ENCODE measurements at places on chromosomes 12 and 14.

DNA sequence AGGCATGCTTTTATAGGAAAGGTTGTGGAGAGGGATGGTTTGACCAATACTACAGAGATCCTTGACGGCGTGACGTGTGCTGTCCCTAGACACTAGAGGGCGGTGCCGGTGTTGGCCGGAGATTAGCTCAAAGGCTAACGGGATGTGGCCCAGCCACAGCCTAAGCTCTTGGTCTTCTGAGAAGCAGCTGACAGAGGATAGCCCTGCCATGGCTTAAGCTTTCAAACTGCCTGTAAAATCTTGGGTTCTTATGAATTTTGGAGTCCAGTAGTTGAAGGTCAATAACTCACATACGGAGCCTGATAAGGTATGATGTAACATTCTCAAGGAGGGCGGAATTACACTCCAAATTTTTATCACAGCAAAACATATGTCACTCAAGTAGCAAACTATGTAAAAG is 515.7 kb upstream of the ATXN7L3B start:
- DNase-seq: peak; percentile 2

- no peak for DNase-seq
These were observed 32.0 kb downstream of the SSPN start for GRCh38 chr12:26227361-26227745.

- no peak for DNase-seq
These were observed 211.1 kb upstream of the RGS6 start for GRCh38 chr14:71720978-71721624.

DNA sequence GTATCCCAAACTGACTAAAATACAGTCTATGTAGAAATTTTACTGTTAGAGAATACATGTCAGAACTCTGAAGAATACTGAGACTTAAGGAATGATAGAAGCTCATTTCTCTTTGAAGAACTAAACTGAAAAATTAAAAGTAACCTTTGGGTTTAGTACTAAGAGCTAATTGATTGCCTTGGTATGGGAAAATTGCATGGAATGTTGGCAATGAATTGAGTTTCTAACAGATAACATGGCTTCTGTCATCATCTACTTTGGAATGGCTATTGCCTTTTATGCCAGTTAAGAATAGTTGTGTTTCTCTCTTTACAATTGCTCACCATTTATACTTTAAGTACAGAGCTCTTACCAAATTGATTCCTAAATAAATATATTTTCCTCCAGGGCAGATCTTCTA is 308.8 kb upstream of the SYT1 start:
- no peak for DNase-seq

DNA sequence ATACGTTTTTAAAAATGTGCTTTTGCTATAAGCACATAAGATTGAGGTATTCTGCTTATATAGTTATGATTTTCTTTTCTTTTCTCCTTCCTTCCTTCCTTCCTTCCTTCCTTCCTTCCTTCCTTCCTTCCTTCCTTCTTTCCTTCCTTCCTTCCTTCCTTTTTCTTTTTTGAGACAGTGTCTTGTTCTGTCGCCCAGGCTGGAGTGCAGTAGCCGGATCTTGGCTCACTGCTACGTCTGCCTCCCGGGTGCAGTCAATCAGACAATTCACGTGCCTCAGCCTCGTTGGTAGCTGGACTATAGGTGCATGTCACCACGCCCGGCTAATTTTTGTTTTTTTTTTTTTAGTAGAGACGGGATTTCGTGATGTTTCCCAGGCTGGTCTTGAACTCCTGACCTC is 5.8 kb downstream of the CFAP54 start:
- DNase-seq: no peak

DNA sequence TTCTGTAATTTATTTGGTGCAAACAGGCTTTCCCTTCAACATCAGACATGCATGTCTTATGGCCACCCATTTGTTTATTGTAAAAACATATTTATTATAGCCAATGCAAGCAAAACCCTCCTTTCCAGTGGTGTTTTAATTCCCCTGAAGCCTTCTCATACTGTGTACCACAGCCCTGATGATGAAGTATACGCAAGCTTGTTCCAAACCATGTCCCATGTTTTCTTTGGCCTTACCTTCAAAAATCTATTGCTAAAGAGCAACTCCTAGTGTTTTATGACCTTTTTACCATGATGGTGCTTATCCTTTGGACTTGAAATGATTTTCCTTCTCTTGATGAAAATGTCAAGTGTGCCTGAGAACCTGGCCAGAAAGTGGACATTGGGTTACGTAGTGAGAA is 85.9 kb upstream of the CCDC91 start:
- DNase-seq: no peak

GRCh38 chr12:121277374-121277759 is 19.1 kb downstream of the CAMKK2 start:
- no peak for DNase-seq

- no peak for DNase-seq
These were observed 61.9 kb downstream of the PAX9 start for GRCh38 chr14:36723530-36723929.

- no peak for DNase-seq
These were observed 24.7 kb downstream of the TMBIM6 start for GRCh38 chr12:49766115-49766455.

GRCh38 chr14:81797315-81797714 is 263.7 kb upstream of the SEL1L start:
- no peak for DNase-seq

DNA sequence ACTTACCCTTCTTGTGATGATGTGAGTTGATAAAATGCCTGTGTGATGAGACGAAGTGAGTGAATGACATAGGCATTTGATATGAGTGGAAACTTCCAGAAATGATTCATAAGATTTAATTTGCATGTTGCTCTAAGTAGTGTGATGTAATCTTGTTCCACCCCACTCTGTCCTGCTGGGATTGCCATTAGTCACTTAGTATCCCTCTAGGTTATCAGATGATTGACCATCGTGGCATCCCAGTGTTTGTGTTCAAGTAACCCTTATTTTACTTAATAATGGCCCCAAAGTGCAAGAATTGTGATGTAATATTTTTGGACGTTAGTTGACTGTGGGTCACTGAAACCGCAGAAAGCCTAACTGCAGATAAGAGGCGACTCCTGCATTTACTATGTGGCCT is 214.4 kb upstream of the DIO2 start:
- no peak for DNase-seq

DNA sequence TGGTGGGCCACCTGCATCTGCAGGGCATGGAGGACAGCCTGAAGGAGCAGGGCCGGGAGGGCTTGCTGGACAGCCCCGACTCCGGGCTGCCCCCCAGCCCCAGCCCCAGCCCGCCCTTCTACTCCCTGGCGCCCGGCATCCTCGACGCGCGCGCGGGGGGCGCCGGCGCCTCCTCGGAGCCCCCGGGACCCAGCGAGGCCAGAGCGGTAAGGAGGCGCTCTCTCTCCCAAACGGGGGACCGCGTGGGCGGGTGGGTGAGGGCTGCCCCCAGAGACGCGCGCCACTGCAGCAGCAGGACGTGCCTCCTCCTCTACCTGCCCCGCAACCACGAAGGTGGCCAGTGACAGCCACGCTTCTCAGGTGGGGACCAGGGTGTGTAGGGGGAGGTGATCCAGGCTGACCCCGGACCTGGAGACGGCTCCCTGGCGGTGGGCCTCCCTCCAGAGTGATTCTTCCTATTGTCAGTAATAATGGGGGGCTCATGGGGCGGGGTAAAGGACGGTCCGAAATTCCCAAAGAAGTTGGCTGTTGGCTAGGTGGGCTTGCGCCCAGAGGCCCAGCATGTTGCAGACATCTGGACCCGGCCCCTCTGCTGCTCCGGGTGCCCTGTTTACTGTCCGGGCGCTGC is 652 bp downstream of the RFLNA start:
- DNase-seq: no peak

GRCh38 chr14:106530423-106531107 is 1004.2 kb downstream of the TMEM121 start:
- DNase-seq: no peak

GRCh38 chr12:70635755-70636154 is 1.5 kb downstream of the PTPRB start:
- DNase-seq: no peak

DNA sequence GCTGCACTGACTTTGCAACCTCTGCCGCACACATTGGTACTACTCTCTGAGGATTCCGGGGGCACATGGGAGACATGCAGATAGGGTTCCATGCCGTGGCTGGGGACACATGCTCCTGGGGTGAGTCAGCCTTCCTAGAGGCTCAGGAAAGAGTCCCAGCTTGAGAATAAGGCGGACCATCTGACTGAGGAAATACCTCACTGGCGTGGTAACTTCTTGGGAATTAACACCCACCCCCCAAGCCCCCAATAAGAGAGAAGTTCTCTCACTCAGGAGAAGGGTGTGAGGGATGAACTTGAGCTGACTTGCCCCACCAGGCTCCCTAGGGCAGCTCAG is 23.2 kb downstream of the PLXNC1 start:
- no peak for DNase-seq

- no peak for DNase-seq
These were observed at the start of gene SLC8A3 for GRCh38 chr14:70188659-70189455. TSS of gene SLC8A3 (minus strand) at chr14:70188951. CDS start at chr14:70168422, 20,529 bp downstream.

GRCh38 chr12:19639781-19640415 is 200.6 kb downstream of the AEBP2 start:
- no peak for DNase-seq

GRCh38 chr12:42960087-42960527 is 370.6 kb upstream of the PRICKLE1 start:
- no peak for DNase-seq

DNA sequence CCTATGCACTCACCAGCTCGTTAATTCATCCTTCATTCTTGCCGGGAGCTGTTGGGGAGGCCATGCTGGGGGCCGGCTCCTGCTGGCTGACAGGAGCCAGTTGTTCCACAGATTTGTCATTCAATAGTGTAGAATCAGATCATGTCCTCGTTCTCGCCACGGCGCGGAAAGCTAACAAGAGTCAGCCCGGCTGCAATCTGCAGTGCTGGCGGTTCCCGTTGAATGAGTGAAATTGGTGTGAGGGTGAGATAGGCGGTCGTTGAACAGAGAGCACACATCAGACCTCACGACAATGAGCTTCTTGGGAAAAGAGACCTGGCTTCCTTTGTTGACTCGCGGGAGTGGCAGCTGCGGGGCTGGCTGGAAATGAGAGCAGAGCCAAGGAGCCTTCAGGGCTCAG is 57.5 kb downstream of the KIF26A start:
- no peak for DNase-seq

DNA sequence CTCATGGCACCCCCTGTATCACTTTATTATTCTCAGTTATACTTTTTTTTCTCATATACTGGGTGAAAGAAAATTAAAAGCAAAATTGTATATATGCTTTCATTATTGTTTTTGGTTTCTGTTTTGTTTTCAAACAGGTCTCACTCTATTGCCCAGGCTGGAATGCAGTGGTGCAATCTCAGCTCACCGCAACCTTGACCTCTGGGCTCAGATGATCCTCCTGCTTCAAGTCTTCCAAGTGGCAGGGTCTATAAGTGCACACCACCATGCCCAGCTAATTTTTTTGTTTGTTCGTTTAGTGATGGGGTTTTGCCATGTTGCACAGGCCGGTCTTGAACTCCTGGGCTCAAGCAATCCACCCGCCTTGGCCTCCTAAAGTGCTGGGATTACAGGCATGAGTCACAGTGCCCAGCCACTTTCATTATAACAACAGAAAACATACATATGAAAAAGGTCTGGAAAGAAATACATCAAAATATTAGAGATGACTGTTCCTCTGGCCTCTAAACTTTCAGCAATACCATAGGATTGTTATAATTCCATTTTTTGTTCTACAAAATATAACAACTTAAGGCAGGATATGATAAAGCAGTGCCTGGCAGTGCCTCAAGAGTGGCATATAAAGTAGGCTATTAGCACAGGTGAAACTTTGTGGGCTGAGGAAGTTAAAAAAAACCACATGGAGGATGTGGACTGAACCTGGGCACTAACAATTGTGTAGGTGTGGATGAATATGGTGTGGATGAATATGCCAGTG is 5.8 kb upstream of the NTN4 start:
- DNase-seq: no peak

DNA sequence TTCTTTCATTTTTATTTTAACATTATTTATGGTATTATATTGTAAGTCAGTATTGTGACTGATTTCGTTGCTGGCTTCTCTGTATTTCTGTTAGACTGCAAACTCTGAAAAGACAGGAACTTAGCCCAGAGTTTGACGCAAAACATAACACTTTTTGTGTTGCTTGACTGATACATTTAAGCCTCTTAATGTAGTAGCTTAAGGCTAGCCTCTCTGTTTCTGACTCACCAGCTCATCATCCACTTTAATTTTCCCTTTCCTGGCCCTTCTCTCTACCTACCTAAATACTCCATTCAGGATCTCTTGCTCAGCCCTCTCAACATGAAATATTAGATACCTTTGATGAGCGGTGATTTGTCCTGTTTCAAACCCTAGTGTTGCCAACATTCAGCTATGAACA is 420.6 kb downstream of the LRFN5 start:
- no peak for DNase-seq

DNA sequence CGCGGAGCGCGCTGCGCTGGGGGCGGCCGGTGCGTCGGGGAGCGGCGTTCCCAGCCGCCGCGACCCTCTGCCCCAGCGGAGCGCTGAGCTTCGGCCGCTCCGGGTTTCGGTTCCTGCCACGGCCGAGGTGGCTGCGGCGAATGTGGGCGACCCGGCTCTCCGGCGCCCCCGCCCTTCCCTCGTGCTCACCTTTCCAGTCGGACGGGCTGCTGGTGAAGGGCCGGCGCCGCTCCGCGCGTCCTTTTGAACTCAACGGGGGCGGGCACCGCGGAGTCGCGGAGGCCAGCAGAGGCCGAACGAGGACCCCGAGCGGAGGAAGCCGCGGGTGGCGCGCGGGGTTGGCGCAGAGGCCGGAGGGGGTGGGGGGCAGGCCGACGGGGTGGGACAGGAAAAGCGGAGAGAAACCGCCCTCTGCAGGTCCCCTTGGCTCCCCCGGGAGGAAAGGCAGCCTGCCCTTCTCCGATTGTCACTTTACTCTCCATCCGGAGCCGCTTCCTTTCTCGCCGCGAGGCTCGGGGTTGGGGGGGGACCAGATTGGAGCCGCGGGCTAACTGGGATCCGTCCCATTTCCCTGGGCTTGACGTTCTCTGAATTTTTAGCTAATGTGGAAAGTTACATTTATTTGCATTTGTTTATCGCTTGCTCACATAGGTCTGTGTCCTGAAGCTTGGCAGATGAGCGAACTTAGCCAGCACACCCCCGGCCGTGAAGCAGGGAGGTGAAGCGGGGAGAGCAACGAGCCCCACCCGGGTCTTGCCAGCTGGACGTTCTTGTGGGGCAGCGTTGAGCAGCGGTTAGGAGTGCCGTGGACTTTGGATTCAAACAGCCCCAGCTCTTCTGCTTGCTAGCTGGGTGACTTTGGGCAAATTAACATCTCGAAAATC is at the start of gene SMAGP:
SMAGP (minus strand) TSS at position 349 of the 884 bp plus-strand sequence. CDS start 1,137 bp downstream, outside the sequence.
- no peak for DNase-seq

- no peak for DNase-seq
These were observed 6.9 kb upstream of the CREBL2 start for GRCh38 chr12:12604740-12605139.

Data from stimulated activated CD4-positive, alpha-beta T cell treated with anti-CD3 and anti-CD28 coated beads, TNF-alpha, amount 100 ng/mL, for 24 hours (primary cell).